Caco-2 (cell line): ENCODE measurements at places on chromosomes 12 and 14.

- DNase-seq, result no peak
Observed at GRCh38 chr12:116116650-116117424, 160.7 kb downstream of the MED13L start.

DNA sequence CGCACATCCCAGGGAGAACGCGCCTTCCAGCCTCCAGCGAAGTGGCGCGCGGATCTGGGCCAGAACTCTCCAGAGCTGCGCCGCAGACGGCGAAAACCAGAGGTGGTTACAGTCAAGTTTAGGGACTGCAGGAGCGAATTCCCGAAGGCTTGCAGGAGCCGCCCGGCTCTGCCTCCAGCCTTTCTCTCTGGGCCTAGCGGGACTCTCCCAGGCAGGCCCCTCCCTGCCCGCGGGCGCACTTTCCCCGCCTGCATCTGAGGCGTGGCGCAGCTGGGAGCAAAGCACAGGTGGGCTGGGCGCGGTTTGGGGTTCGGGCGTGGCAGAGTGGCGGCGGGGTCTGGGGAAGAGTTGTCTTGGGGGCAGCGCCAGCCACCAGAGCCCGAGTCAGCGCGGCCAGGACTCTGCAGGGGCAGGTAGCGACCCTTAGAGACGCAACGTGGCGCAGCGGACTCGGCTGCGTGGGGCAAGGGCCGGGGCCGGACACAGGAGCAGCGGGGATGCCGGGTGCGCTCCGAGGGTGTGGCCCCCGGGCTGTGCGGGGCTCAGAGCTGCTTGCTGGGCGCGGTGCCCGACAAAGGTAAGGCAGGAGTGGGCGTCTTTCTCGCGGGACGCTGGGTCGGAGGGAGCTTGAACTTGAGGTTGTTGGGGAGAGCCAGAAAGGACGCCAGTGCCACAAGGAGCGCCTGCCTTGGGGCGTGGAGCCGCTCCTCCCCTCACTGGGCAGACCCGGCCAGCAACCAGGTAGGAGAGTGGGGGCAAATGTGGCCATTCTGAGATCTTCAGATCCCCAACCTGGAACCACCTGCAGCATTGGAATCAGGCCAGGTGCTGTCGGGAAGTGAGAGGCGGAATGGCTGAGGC is 1126.0 kb downstream of the AACS start:
- DNase-seq, result no peak

- DNase-seq, result no peak
Observed at GRCh38 chr14:103562179-103562428, 353 bp downstream of the BAG5 start.

- DNase-seq, result peak; percentile 83
Observed at GRCh38 chr14:75307700-75308379, 29.2 kb downstream of the FOS start.

DNA sequence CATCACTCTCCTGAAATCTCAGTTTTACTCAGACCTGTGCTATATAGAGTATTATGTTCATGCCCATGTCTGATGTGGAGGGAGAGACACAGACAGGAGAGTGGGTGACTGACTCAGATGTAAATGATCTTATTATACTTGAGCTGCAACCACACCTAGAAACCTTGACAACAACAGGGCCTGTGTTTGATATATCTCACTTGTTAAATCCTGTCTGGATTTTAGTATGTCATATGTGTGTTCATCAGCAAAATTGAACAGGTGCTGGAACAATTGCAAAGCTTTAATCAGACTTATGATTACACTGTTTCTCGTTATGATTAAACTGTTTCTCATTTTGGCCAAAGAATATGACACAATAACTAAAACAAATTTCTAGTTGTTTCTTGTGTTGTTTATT is 37.7 kb downstream of the DIP2B start:
- DNase-seq, result no peak

GRCh38 chr12:47881051-47881450 is 23.7 kb downstream of the VDR start:
- DNase-seq, result no peak

- DNase-seq, result no peak
Observed at GRCh38 chr12:113472191-113473121, 785 bp upstream of the LHX5 start.

DNA sequence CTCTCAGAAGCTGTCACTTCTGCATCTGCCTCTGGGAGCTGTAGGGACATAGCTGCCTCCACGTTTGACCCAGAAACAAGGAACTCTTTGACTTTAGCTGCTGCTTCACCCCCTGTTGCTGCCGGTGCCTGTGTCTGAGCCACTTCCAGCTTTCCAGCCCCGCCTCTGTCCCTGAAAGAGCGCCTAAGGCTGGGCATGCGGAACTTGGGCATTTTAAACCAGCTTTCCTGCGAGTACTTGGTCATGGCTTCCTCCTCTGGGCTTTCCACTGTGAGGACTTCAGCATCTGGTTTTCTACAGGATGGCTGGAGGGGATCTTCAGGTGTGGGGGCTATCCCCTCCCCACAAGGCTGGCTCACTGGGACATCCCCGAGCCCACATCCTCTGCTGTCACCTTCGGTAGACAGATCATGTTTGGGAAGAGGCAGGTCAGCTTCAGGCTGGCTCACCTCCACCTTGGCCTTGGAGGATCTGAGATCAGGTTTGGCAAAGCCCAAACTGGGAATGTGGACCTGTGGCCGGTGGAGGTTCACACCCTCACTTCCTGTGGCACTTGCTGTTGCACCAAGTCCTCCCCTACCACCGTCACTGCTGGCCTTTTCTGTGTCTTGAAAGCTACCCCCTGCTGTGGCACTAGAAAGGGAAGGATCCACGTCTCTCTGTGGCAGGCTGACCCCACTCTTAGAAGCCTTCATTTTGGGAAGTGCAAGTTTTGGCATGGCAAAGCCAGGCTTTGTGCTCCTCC is 15.2 kb downstream of the PLD4 start:
- no peak for DNase-seq

- DNase-seq, result no peak
Observed at GRCh38 chr14:31060253-31060875, 34.2 kb upstream of the STRN3 start.

- no peak for DNase-seq
Observed at GRCh38 chr12:95051241-95051640, 22.2 kb downstream of the NR2C1 start.

DNA sequence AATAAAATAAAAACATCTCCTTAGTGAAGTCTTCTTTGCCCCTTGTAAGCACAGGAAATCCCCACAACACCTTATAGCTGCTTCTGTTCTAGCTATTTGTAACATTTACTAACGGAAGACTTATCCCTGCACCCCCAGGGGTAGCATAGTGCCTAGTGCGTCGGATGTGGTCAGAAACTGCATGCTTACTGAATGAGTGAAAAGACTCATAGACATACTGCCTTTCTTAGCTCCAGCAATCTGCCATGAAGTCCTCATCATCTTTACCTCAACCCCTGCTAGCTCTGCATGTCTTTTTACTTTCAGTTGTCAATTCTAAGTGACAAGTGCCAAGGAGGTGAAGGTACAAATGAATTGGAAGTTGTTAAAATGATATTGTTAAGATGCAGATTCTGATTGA is 12.9 kb downstream of the RIOX1 start:
- DNase-seq, result no peak

DNA sequence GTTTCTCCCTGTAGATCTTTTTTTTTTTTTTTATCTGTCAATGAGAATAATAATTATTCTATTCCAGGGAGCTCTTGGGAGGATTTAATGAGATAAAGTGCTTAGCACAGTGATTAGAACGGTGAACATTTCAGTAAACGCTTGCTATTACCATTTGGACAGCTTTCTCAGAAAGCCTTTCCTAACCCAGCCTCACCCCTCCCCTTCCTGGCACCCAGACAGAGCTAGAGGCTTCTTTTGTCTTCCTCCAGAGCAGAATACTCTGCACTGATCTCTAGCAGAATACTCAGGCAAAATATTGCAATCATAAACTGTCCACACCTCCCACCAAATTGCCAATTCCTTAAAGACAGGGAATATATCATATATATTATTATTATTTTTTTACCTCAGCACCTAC is 66.6 kb downstream of the ERGIC2 start:
- no peak for DNase-seq

- no peak for DNase-seq
Observed at GRCh38 chr14:94045563-94046345, 19.6 kb downstream of the OTUB2 start.

- DNase-seq, result peak; percentile 52
Observed at GRCh38 chr12:69052613-69053408, 119.8 kb upstream of the CPM start.

DNA sequence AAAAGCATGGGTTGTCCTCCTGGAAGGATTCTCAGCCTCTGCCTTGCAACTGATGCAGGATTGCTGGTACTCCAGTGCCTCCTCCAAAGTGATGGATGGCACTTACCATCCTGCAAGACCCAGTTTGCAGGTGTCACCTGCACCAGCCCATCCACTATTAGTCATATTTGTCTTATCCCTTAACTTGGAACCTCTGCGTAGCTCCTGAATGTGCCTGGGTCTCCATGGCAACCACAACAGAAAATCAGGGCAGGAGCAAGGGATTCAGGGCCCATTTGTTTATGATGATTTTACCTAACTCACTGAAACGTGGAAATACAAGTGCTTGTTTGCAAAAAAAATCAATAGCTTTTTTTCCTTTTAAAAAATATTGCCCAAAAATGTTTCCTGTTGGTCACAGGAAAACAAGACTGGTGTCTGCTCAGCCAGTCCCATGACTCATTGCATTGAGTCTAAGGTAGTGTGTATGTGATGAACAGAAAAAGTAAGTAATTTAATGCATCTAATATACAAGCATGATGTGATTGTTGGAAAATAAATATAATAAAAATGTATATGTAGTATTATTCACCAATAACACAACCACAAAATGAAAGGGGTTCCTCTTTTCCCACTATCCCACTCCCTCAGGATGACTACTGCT is 1196.3 kb upstream of the TMEM132C start:
- no peak for DNase-seq

DNA sequence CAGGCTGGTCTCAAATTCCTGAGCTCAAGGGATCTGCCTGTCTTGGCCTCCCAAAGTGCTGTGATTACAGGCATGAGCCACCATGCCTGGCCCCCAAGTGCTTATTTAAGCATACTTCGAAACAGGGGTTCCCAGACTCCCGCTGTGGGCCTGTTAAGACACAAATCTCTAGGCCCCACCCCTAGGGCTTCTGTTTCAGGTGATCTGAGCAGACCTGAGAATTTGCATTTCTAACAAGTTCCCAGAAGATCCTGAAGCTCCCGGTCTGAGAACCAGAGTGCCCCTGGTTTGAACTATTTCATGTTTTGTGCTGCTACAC is 25.0 kb downstream of the GCH1 start:
- no peak for DNase-seq

- DNase-seq, result no peak
Observed at GRCh38 chr12:132321321-132322118, 7.9 kb downstream of the GALNT9 start.

GRCh38 chr14:75748336-75748735 is 87.3 kb downstream of the TTLL5 start:
- no peak for DNase-seq

DNA sequence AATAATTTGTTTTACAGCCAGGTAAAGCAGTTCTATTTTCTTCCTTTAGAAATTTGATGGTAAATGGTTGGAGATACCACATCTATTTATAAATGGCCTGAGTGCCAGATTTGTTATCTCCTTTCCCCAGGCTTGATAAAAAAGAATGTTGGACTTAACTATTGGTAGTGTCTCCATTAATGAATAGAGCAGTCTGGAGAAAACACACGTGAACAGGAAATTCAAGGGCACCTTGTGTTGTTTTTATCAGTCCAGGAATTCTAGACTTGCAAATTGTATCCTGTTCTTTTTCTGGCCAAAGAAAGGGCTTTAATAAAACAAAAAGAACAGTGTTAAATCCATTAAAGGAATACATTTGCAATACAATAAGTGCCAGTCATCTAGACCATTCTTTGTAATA is 40.8 kb upstream of the BMAL2 start:
- no peak for DNase-seq

DNA sequence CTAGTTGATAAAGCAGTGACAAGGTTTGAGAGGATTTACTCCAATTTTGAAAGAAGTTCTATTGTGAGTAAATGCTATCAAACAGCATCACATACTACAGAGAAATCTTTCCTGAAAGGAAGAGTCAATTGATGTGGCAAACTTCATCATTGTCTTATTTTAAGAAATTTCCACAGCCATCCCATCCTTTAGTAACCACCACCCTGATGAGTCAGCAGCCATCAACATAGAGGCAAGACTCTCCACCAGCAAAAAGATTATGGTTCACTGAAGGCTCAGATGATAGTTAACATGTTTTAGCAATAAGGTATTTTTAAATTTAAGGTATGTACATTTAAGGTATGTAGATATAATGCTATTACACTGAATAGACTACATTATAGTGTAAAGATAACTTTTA is 122.1 kb upstream of the ARHGAP5 start:
- DNase-seq, result no peak
